Activated naive CD8-positive, alpha-beta T cell treated with anti-CD3 and anti-CD28 coated beads, Interleukin-2, amount 50 U/mL, for 24 hours (primary cell): ENCODE measurements at places on chromosomes 4 and X.

- no peak for DNase-seq
Measured at GRCh38 chrX:109684136-109684535, 48.9 kb downstream of the ACSL4 start.

DNA sequence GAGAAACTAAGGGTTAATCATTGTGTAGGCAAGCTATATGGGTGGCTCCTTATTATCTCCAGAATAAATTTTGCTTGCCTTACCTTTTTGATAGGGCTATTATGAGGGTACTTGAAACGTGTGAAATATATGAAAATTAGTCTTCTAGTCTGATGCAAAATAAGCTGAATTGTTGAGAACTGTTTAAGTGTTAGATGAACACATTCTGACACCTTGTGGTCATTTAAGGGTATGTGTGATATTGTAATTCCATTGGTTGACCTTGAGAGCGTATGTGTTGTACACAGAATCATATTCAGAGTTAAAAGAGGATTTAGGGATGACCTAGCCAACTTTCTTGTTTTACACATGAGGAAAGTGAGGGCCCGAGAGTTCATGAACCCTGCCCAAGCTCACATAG is 44.6 kb upstream of the LINC00632 start:
- no peak for DNase-seq

DNA sequence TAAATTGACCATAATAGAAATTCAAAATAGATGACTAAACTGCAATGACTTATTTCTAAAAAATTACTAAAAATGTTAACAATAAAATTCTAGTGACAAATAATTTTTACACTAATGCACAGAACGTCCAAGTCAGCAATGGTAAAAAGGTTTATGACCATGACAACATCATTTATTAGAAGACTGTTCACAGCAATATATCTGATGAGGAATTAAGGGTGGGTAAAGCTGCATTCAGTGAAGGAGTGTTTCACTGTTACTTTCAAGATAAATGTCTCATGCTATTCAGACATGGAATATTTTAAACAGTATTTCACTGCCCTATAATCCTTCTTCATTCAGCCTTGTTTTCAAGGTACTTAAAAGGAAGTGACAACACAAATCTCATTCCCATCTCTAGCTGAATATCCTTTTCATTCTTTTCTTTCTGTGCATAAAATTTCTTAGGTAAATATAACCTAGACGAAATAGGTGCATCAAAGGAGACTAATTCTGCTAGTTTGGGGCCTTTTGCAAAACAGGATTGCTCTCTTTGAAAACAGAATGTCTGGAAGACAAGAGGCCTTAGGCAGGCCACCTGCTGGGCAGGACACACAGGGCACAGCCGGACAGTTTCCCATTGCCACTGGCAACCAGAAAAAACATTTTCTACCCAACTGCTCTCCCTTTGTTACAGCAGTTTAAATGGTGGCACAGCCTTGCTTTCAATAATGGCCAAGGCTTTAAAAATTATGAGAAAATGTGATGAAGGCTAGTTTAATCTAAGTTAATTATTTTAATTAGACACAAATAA is 600.3 kb downstream of the SPRY1 start:
- no peak for DNase-seq

- no peak for DNase-seq
Measured at GRCh38 chr4:24999392-25000089, 31.2 kb downstream of the LGI2 start.

- DNase-seq: no peak
Measured at GRCh38 chr4:94798808-94799207, 41.1 kb downstream of the BMPR1B start.

DNA sequence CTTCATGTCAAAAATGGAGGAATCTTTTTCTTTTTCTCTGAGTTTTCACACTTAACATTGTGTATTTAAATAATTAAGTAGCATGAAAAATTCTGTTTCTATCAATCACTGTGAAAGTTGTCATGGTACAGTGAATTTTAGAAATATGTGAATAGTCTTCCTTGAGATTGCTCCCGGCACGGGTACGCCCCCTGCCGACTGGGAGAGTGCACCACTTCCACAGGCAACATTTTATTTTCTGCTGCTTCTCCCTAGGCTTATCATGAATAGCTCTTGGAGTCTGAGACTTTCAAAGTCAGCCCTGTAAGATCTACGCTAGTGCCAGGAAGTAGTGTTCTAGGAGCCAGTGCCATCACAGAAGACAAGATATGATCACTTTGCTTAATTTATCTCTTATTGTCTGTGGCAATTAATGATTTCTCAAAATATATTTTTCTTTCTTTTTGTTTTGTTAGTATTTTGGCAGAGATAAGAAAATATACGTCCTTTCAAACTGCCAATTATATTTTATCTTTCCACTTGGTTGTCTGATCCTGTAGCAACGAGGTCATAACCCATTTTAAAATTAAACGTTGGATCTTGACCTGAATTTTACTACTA is 763.8 kb upstream of the AADAT start:
- DNase-seq: peak; percentile 19

GRCh38 chr4:91592125-91592524 is 711.6 kb upstream of the GRID2 start:
- DNase-seq: no peak

- no peak for DNase-seq
Measured at GRCh38 chr4:24527371-24527770, 57.0 kb downstream of the DHX15 start.

GRCh38 chr4:158006990-158007389 is 165.8 kb downstream of the GASK1B start:
- no peak for DNase-seq

DNA sequence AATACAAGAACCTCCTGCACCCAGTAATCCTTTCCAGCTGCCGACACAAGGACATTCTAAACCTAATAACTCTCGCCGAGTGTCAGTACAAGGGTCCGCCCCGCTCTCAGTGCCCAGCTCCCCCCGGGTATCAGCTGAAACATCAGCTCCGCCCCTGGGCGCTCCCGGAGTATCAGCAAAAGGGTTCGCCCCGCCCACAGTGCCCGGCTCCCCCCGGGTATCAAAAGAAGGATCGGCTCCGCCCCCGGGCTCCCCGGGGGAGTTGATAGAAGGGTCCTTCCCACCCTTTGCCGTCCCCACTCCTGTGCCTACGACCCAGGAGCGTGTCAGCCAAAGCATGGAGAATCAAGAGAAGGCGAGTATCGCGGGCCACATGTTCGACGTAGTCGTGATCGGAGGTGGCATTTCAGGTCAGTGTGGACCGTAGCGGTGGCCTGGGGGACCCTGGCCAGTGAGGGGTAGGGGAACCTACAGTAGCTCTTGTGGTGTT is at the start of gene MAOA:
Gene MAOA, plus strand, starts transcription at position 295 of the 490 bp plus-strand sequence. Its CDS starts 43 bp downstream, at position 338.
- DNase-seq: peak; percentile 14

DNA sequence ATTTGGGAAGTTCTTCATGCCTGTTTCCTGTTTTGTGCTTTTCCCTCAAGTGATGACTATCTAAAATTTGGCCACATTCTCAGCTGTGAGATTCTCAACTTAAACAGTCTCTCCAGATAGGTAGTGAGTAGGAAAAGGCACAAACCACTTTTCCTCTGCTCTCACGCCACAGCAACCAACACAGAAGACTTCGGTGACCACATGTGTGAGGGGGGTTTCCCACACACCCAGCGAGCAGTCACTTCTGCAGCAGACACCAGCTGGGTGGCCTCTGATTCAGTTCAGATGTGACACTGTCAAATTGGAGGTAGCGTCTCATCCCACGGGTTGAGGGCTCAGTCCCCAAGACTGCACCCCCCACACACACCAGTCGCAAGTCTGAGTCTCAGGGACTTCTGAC is 25.1 kb upstream of the CLDN34 start:
- DNase-seq: peak; percentile 70

DNA sequence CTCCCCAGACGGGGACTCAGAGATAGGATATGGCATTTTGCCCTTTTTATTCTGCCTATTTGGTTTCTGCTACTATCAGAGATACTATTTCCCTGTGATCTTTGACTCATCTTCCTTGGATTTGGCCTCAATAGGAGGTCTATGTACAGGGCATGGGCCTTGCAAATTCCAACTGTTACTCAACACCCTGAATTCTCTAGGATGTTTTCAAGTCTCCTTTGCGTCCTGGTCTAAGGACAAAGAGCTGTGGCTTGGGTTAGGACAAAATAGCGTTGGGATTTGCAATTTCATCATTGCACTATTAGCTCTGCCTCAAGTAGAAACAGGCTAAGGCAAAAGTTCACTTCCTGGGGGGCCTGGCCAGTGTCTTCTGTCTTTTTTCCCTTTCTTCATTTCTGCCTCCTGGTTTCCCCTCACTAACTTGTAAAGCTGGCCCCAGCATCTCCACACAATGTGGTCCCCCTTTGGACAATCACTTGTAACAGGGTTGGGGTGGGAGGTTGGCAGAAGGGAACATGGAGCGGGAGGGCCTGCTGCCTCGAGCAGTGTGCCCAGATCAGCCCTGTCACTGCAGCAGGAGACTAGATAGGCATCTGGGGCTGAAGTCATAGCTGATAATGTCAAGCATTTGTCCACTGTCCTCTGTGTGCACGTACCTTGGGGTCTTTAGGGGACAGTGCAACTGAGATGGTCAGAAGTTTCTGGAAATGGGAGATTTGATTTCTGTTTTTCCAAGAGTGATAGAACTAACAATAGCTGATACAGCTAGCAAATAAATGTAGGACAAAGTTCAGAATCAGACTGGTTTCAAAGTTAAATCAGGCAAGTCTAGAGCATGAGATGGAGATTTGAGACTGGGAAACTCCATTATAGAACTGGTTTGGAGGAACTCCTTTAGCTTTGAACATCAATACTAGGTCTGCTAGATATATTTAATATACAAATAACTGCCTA is 25.8 kb upstream of the STBD1 start:
- no peak for DNase-seq

DNA sequence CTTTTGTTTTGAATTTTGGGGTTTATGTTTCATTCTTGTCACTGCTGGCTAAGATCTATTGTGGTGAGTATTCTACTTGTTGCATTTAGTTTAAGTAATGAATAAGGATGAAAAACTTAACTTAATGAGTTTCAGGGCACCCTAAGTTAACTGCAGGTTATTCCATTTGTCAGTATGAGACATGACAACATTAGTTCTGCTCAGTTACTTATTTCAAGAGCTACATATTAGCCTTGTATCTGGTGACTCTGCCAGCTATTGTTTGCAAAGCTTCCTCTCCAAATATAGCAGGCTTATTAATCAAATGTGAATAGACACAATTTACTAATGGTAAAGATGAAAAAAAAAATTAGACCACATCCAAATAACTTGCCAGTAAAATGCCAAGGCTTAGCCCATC is 567.1 kb downstream of the IL15 start:
- DNase-seq: no peak
